ENCODE measurements at places on chromosomes 3 and 15. TPM values are rescaled to one million over a fixed set of nuclear protein-coding genes. Genes with fewer than 3 reads are reported as not detected.

TGM5 gene
- not detected for total RNA-seq

GPR149 gene
- total RNA-seq: not detected

PIERCE2 gene
- total RNA-seq: 2.6 TPM

SNTN gene
- total RNA-seq: not detected

SI gene
- not detected for total RNA-seq

FEZF2 gene
- not detected for total RNA-seq

LARP6 gene
- 109 TPM for total RNA-seq

TMC3 gene
- total RNA-seq: not detected

DNASE1L3 gene
- not detected for total RNA-seq
